ENCODE measurements at places on chromosomes 11 and 22.
A peak's percentile ranks its signal among the peaks of the same experiment; 100 is the strongest.

- DNase-seq, result no peak
Observed at GRCh38 chr11:32149748-32150147, 58.9 kb downstream of the RCN1 start.

DNA sequence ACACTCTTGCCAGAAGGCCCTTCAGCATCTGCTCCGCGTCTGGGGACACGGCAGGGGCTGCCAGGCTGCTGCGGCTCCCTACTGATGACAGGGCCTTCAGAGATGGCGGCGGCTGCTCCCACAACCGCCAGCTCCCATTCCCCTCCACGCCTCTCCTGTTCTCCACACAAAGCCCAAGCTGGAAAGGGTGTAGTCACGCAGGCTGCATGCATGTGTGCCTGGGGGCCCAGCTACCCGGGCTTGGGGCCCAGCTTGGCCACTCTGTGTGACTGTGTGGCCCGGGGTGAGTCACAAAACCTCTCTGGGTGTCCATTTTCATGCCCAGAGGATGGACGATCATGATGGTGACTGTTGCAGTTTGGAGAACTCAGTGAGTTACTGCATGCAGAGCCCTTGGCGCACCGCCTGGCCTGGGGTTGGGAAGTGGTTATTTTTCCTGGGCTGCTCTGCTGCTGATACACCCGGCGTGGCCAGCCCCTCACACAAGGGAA is 31.7 kb upstream of the PARVB start:
- no peak for DNase-seq

GRCh38 chr11:2158966-2159365 is 2.0 kb downstream of the INS start:
- no peak for DNase-seq

DNA sequence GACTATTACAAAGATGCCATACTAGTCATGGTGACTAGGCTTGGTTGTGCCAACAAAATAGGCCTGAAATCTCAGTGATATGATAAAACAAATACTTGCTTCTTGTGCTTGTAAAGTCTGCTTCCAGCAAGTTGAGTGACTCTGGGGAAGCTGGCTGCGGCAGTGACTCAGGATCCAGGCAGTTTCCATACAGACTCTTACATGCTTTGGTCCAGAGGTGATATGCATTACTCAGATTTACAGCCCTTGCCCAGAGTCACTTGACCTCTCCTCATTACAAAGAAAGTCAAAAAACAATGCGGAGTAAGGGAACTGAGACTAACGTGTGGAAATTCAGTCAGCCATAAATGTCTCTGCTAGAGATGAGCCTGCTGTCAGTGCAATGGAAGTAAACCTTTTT is 387.5 kb downstream of the KCNA4 start:
- DNase-seq, result no peak

DNA sequence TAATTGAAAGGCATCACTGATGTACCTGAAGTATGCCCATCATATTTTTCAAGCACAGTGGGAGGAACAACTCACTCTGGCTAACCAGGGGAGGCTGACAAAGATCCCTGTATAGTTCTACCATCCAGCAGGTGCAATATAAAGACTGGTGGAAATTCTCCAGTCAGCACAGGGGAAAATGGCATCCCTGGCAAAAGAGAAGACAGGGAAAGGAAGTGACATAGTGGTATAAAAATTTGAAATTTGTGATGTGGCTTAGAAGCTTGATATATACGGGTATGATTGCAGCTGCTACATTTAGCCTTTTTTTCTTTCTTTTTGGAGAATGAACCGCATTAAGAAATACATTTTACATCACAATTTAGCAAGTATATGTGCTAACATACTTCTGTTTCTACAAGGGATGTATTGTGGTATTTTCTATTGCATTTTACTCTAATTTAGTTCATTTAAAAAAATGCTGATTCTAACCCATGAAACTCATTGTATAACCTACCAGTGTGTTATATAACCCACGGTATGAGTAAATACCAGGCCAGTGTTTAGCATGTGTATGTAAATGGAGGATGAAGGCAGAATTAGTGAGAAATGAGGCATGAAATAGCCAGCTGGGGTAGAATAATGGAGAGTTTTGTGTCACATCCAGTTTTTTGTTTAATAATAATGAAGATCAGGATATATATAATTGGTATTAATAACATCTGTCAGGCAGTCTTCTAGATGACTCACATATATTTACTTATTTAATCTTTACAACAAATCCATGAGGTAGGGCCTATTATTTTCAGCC is 186.1 kb downstream of the ARHGAP42 start:
- DNase-seq, result no peak

DNA sequence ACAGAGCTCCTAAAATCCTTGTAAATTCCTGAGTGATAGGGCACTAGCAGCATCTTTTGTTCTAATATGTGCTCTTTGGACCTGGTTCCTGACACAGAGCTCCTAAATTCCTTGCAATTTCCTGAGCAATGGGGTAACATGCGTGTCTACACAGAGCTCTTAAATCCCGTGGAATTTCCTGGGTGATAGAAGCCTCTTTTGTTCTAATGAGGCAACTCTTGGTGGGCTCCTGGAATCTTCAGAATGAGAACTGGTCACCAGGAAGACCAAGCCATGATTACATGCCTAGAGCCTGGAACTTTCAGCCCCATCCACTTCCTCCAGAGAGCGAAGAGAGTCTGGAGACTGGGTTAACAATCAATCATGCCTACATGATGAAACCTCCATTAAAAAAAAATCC is 19.0 kb downstream of the RSF1 start:
- no peak for DNase-seq

DNA sequence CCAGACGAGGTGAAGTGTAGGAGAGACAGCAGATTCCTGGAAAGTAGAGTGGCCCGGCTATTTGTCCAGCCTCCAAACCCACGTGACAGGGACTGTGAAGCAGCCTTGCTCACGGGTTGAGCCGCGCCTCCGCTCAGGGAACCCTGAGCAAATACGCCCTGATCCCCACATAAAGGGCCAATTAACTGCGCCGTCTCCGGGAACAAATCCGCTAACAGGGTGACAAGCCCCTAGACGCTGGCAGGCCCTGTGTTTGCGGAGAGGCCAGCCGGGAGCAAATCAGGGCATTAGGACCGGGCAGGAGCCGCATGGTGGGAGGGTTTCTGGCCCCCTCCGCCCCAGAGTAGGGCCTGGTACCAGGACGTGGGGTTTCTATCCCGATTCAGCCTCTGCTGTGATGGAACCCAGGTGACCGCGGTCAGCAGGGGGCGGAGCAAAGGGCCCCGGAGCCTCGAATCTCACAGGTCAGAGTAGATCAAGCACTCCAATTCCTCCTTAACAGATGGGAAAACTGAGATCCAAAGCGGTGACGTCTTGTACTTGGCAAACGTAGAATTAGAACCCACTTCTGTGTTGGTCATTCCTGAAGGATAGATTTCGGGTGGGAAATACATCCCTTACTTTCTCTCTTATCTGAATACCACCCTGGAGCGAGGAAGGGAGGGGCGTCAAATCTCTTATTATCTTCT is 2.0 kb upstream of the ROBO3 start:
- no peak for DNase-seq

GRCh38 chr22:46195487-46196165 is 45.3 kb downstream of the PPARA start:
- no peak for DNase-seq

GRCh38 chr11:122344215-122344614 is 228.2 kb upstream of the BLID start:
- no peak for DNase-seq

DNA sequence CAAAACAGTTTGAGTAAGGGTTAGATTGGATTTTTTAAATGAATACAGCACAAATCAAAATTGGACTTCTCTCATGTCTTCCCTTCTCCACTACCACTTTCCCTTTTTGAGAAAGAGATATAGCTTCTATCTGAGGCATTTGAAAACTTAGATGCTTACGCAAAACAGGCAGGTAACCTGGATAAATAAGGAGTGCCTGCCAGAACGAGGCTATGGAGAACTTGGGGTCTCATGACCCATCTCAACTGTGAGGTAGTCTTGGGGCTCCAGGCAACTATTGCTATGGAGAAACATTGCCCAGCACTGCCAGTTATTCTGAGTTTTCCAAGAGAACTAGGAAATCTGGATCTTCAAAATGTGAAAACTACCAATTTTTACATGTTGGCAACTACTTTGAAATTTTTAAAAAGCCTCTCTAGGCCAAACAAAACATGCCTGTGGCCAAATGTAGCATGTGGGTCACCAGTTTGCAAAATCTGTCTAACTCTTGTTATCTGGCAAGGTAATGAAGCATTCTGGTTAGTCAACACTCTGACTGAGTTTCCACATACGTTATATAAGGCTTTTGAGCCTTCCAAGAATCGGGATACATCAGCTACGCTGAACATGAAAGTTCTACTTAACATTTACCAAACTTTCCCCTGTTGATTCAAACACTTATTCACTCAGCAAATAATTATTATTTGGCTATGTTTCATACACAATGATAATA is 752.7 kb downstream of the KCNA4 start:
- DNase-seq, result no peak

DNA sequence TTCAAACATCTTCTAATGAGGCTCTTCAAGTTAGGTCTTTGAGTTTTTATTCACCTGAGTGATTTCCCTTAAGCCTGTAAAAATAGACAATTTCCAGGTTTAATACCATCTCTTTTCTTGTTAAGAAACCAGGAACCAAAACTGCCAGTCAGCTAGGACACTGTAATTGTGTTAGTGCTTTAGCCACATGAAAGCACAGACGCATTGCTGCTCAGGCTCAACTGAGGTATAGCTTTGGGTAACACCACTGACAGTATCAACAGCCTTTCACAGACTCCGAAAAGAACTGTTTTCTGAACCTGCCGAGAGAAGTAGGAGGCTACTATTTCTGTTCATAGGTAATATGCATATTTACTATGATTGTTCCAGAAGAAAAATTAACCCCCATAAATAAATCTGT is 768.7 kb downstream of the ETS1 start:
- DNase-seq, result no peak

GRCh38 chr11:27020751-27021150 is 19.9 kb upstream of the BBOX1 start:
- DNase-seq, result no peak

GRCh38 chr11:134032501-134033091 is 36.3 kb upstream of the JAM3 start:
- DNase-seq, result no peak

DNA sequence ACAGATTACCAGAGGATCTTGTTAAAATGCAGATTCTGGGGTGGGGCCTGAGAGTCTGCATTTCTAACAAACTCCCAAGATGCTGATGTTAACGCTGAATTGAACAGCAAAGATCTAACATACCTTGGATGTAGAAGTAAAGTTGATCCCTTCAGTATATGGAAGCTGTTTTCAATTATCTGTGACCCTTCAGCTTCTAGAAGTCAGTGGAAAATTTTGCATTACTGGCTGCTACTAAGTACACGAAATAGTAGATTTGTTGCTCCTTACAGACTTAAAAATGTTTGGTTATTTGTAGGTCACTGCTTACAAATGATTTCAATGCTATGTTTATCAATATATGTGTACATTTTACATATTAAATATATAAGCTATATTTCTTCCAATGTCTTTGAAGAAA is 107.4 kb downstream of the ARHGAP42 start:
- no peak for DNase-seq

GRCh38 chr22:38477585-38477984 is 9.7 kb downstream of the KDELR3 start:
- DNase-seq, result no peak

GRCh38 chr22:31637447-31637890 is 24.5 kb downstream of the PISD start:
- peak; percentile 73 for DNase-seq

DNA sequence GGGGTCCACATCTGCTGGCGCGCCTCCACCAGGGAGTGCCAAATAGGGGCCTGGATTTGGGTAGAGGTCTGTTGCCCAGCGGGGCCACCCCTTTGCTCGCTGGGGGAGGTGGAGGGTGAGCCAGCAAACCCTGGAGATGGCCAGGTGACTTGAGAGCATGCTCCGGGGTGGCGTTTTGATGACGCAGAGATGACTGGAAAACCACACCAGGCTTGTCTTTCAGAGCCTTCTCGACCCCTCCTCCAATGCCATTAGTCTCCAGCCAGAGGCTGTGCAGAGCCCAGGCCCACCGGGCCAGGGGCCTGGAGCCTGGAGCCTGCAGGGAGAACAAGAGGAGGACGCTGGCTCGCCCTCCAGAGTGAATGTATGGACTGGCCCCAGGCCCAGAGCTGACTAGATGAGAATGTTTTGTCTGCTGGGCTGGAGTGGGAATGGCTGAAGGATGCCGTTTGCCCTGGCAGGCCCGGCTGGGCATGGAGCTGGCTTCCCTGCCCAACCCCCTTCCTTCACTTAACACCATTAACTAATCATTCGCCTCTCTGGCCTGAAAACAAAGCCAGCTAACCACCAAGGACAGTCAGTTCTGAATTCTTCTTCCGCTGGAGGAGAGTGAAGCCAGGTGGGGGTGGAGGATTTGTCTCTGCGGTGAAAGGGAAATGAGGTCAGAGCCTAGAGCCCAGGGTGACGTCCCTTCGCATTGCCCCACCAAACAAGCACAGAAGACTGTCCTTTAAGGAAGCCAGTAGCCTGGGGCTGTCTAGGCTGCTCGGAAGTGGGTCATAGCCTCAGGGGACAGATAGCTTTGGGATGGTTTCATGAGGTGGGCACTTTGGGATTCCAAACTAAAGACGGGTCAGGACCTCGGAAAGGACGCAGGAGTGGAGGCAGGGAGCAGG is 1.6 kb upstream of the MCAM start:
- peak; percentile 86 for DNase-seq

DNA sequence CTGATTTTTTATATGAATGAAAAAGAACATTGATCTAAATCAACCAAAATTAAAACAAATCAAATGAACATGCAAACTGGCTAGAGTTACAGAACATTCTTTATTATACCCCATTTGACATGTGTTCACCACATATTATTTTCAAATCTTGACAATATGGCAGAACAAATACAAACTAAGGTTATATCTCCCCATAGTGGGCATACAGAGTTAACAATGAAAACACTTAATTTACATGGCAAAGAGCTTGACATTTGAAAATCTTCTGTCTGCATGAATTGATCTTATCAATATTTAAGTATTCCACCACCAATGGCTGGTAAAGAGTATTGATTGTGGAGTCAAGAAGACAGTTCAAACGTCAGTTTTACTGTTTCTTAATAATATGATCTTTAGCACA is 197.9 kb upstream of the ANO3 start:
- no peak for DNase-seq

DNA sequence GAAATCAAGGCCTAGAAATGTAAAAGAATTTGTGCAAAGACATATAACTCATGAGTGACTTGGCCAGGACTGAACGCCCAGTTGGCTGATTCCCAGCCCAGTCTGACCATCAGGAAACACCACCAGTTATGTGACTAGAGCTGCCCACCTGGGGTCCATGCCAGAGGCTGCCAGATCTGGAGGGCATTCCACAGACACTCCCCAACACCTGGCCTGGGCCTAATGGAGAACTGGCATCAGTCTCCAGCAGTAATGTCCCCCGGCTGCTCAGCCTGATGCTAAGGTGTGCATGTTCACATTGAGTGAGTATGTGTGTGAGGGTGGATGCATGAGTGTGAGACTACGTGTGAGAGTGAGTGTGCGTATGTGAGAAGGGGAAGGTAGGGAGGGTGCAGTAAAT is 15.7 kb downstream of the PLAAT3 start:
- DNase-seq, result no peak

All from GM13976 (cell line).